ENCODE measurements at places on chromosomes 12 and 14.
A peak's percentile ranks its signal among the peaks of the same experiment; 100 is the strongest.

GRCh38 chr12:24975425-24975824 is 26.5 kb upstream of the BCAT1 start:
- DNase-seq: no peak

DNA sequence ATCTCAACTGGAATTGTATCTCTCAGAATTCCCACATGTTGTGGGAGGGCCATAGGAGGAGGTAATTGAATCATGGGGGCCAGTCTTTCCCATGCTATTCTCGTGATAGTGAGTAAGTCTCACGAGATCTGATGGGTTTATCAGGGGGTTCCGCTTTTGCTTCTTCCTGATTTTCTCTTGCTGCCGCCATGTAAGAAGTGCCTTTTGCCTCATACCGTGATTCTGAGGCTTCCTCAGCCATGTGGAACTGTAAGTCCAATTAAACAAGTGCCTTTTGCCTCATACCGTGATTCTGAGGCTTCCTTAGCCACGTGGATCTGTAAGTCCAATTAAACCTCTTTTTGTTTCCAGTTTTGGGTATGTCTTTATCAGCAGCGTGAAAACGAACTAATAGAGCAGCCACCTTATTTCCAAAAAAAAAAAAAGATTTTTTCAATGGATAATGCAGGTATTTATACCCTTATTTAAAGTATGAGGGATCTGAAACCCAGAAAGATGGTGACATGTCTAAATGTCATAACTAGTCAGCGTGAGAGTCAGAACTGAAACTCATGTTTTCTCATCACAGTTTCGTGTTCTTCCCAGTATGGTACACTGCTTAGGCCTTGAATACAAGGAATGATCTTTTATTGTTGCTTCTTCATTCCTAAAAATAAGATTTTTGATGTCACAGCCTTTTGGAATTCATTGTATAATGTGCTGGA is 89.6 kb downstream of the ERC1 start:
- DNase-seq: no peak

DNA sequence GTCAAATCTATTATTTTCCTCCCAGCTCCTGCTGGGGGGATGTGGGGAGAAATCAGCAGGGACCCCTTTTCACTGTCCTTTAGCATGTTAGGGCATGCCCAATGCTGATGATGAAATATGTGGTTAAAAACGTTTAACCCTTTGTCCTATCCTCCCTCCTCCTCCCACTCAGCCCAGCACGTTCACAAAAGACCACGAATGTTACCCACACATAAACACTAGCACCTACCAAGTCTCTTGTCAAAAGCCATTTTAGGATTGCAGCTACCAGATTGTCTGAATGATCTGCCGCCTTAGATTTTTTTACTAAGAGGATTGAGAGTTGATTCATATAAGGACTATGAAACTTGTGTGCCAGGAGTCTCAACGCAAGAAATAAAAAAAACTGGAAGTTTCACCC is 70.4 kb downstream of the TBK1 start:
- DNase-seq: no peak

DNA sequence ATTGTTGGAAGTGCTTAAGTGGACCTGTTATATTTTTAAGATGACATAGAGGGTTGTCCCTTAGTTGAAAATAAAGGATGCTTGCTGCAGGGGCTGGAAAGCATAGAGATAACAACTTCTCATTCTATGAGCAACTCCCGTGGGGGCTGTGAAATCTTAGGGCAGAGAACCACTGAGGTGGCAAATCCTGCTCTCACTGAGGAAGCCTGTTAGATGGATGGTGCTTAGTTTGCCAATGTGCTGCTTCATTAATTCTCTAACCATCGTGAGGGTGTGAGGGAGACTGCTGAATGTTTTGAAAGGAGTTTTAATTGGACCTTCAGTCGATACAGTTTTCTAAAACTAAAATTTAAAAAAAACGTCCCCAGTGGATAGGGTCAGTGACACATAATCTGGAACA is 46.5 kb downstream of the PTPRO start:
- no peak for DNase-seq

DNA sequence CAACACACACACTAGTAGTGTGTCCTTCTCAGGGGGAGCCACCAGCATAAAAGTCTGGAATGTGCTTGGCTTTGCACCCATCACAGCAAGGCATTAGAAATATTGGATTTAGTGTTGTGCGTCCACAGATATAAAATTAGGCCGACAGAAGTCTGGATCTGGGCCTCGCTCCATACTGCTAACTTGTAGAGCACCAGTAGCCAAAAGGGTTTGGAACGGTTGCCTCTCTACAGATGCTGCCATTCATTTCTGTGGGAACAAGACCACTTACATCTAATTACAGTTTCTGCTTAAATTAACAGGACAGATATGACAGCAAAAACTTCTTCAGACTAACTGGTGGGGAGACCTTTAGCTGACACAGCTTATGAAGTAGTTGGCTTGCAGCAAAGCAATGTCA is 94.2 kb downstream of the EXOC5 start:
- no peak for DNase-seq

DNA sequence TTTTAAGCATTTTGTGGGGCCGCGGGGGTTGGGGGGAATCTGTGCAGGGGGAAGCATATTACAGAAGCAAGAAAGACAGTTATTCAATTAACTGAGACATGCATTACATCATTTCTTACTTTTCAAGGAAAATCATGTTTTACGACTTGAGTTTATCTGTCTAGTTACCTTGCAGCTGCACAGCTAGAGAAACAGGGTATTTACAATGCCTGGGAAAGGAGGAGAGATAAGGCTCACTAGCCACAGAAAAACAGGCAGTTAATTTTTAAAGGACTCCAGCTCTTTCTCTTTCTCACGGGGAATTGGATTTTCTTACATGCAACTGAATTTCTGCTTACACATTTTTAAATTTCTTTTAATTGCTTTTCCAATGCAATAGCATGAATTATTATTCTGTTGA is 22.2 kb downstream of the FCF1 start:
- no peak for DNase-seq

- no peak for DNase-seq
Measured at GRCh38 chr14:103052407-103052806, 4.9 kb downstream of the CDC42BPB start.

GRCh38 chr14:89661392-89661791 is 244.4 kb upstream of the FOXN3 start:
- DNase-seq: no peak

- DNase-seq: no peak
Measured at GRCh38 chr12:57046947-57047890, 2.7 kb downstream of the MYO1A start.

- DNase-seq: no peak
Measured at GRCh38 chr12:11461433-11461832, 66.1 kb upstream of the PRB2 start.

- DNase-seq: peak; percentile 78
Measured at GRCh38 chr14:69247676-69248440, 12.1 kb upstream of the GALNT16 start.

- DNase-seq: no peak
Measured at GRCh38 chr14:102209224-102209966, 69.7 kb downstream of the WDR20 start.

DNA sequence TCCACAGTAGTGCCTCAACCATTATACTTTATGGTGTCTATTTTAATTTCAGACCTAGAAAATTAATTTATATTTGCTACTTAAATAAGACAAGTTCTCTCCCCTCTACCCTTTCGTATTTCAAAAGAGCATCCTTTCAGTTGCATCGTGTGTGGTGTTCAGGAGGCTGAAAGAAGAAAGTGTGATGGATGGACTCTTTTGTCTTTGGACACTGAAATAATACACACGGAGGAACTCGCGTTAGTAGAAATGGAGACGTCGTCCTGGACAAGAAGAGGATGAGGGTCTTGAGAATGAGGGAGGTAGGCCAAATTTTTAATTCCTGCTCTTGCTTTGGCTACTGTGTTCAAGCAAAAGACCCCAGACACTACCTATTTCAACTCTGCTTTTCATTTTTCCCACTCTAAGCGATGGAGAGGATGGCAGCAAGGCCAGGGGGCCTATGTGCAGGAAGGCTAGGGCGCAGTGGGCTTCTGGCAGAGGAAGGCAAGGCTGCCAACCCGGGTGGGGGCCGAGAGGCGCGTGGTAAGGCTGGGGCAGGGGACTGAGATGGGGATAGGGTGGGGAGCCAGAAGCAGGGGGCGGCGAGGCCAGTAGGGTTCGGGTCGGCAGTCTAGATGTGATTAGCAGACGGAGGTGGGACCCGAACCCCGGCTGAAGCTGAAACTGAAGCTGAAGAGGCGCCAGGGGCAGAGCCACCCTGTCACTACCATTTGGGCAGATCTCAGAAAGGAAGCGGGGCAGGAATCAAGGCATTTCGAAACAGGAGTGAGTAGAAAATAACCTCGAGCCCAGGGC is 722 bp downstream of the TMED8 start:
- DNase-seq: peak; percentile 60

DNA sequence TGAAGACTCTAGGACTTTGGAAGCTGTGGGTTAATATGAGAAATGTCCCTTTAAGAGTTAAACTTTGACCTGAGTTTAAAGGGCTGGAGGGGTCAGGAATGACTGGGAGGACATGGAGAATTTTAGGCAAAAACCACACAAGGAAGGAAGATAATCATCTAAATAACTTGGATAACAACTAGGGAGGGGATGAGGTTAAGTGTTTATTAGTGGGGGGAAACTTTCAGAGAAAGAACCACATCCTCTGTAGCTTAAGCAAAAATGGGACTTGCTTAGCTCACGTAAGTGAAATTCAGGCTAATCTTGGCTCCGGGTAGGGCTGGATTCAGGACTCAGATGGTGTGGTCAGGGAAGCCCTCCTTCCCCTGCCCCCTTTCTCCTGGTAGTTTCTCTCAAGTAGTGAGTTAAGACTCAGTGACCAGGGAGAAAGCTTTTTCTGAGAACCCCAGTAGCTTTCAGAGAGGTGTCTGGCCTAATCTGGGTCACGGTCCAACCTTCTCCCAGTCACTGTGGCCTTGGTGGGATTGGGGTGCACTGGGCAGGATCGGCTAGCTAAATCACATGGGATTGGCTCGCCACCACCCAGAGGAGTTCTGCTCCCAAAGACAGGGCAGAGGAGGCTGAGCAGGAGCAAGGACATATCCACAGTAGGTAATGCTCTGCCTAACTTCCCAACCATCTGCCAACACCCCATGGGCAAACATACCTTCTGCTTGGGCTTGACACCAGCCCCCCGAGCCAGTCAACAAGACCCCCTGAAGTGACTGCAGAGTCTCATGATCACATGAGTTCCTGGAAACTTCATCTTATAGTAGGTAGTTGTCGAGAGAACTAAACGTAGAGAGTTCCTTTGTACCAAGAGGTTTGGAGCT is 52.8 kb downstream of the ARF6 start:
- DNase-seq: no peak

- DNase-seq: no peak
Measured at GRCh38 chr12:105561546-105562198, 231.2 kb downstream of the C12orf75 start.

DNA sequence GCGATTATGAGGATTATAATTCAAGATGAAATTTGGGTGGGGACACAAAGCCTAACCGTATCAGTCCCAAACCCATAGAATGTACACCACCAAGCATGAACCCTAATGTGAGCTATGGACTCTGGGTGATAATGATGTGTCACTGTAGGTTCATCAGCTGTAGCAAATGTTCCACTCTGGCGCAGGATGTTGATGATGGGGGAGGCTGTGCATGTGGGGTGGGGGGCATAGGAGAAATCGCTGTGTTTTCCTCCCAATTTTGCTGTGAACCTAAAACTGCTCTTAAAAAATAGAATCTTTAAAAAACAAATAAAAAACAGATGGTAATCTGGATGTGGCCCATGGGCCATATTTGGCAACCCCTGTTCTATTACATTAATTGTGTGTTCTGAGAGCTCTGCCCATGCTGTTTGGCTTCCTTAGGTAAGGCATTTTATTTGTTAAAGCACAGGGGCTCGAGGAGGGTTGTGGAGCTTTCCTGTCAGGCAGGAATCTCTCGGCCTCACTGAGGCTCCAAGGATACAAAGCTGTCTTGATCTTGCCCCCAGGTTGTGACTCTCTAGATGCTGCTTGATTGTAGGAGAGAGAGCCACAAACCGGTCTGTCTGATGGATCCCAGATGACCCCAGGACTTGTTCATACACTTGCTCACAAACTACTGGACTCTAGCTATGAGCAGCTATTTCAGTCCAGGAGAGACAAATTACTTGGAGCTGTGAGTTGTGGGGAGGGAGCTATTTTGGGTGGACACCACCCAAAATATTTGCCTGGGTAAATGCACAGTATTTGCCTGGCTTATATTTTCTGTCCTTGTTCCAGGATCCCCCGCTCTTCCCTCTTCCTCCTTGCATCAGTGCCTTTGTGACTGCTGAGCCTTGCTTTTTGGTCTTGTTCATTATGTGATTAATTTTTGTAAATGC is 340.2 kb downstream of the MED13L start:
- DNase-seq: no peak

DNA sequence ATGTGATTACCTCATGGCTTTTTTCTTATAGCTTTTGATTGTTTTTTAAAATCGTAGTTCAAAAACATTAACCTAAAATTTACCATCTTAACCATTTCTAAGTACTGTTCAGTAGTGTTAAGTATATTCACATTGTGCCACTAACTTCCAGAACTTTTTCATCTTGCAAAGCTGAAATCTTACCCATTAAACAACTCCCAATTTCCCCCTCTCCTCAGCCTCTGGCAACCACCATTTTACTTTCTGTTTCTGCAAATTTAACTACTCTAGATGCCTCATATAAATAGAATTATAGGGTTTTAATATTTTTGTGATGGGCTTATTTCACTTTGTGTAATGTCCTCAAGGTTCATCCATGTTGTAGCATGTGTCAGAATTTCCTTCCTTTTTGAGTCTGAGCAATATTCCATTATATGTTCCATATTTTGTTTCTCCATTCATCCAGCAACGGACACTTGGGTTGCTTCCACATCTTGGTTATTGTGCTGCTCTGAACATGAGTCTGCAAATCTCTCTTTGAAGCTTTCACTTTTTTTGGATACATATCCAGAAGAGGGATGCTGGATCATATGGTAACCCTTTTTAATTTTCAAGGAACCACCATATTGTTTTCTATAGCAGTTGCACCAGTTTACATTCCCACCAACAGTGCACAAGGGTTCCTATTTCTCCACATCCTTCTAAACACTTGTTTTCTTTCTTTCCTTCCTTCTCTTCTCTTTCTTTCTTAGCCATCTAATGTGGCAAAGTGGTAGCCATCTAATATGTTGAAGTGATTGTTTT is 5.0 kb downstream of the HIF1A start:
- DNase-seq: no peak

DNA sequence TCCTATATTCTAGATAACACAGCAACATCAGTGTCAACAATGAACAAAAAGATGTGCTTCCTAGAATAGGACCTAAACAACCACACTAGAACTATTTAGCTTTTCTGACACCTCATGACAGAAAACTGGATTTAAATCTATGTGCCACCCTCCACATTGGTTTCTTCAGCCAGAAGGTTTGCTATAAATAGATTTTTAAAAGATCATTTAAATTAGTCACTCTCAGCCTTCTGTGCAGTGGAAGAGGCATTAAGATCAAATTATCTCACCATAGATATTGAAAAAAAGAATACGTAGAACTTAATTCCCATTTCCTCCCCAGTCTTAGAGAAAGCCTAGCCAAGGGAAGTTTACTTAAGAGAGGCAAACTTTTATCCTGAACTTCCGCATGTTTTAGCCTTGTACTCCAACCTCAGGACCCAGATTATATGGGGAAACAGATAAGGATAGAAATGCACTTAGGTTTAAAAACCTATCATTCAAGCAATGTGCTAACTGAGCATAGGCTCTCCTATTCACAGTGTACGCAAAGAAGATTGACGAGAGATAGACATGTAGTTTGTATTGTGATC is 59.6 kb downstream of the NELL2 start:
- DNase-seq: no peak

Data from right forelimb (tissue), 1 donor.